Astrocyte (in vitro differentiated cells and primary cell): ENCODE measurements at places on chromosomes 1 and 21. TPM values are rescaled to one million over a fixed set of nuclear protein-coding genes. Genes with fewer than 3 reads are reported as not detected.

The LCE2B gene
- total RNA-seq, result not detected in 2 replicates

The RAB7B gene
- 6.6 and 8.1 TPM in 2 replicates for total RNA-seq

The C4BPA gene
- not detected in 2 replicates for total RNA-seq

The GNB1 gene
- 583 and 602 TPM in 2 replicates for total RNA-seq

The GNAT2 gene
- total RNA-seq, result not detected in 2 replicates

The TFAP2E gene
- 0.41 and 0.48 TPM in 2 replicates for total RNA-seq

The RNU1-2 gene
- 1,356 and 1,553 TPM in 2 replicates for total RNA-seq

The VASH2 gene
- total RNA-seq, result 7.1 and 10.0 TPM in 2 replicates

The FUCA1 gene
- total RNA-seq, result 9.7 and 10.4 TPM in 2 replicates

The AGL gene
- total RNA-seq, result 11.2 and 11.7 TPM in 2 replicates

The CLCA1 gene
- total RNA-seq, result not detected in 2 replicates

The SLC2A5 gene
- total RNA-seq, result 0.79 and 2.6 TPM in 2 replicates

The NBPF6 gene
- total RNA-seq, result not detected in 2 replicates

The CTH gene
- 23.7 and 24.8 TPM in 2 replicates for total RNA-seq

The SDCCAG8 gene
- 24.5 and 25.4 TPM in 2 replicates for total RNA-seq

The KLHL20 gene
- 25.3 and 25.4 TPM in 2 replicates for total RNA-seq

The S100A4 gene
- 58.5 and 69.3 TPM in 2 replicates for total RNA-seq

The DCST1 gene
- not detected in 2 replicates for total RNA-seq

The CFHR3 gene
- total RNA-seq, result not detected in 2 replicates

The SPATA17 gene
- total RNA-seq, result 1.3 and 1.6 TPM in 2 replicates

The REN gene
- total RNA-seq, result not detected in 2 replicates

The CYP4Z1 gene
- total RNA-seq, result not detected in 2 replicates

The CAPN8 gene
- not detected in 2 replicates for total RNA-seq

The VWA5B1 gene
- total RNA-seq, result not detected in 2 replicates

The FCRL3 gene
- total RNA-seq, result not detected in 2 replicates

The PTGS2 gene
- total RNA-seq, result 2.5 and 4.7 TPM in 2 replicates

The AMY2A gene
- not detected in 2 replicates for total RNA-seq

The H3-3A gene
- 340 and 375 TPM in 2 replicates for total RNA-seq

The WDTC1 gene
- 18.2 and 19.7 TPM in 2 replicates for total RNA-seq

The SWT1 gene
- total RNA-seq, result 4.6 and 5.4 TPM in 2 replicates

The CLIC6 gene
- 0.22 and 0.30 TPM in 2 replicates for total RNA-seq

The TSSK3 gene
- total RNA-seq, result 0.32 and 0.87 TPM in 2 replicates
